T-helper 22 cell (primary cell): ENCODE measurements at places on chromosomes 13 and 19.

- DNase-seq, result no peak
Measured at GRCh38 chr13:70424428-70424827, 316.2 kb upstream of the KLHL1 start.

- no peak for DNase-seq
Measured at GRCh38 chr19:30342901-30343300, 29.3 kb upstream of the ZNF536 start.

DNA sequence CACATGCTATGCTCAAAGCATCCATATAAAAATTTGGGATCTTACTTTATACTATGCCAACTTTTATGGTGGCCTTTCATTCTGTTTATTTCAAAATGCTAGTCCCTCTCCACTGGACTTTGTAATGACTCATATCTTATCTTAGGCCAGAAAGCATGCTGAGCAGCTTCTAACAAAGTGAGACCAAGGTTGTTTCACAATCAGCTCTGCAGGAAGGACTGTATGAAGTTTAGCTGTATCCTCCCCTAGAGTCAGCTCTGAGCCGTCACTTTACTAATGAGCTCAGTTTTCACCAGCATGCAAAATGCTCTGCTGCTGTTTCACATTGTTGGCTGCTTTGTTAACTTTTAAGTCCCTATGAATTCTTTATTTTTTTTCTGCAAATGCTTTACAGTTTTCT, 1608.8 kb downstream of the OLFM4 start:
- DNase-seq, result no peak

DNA sequence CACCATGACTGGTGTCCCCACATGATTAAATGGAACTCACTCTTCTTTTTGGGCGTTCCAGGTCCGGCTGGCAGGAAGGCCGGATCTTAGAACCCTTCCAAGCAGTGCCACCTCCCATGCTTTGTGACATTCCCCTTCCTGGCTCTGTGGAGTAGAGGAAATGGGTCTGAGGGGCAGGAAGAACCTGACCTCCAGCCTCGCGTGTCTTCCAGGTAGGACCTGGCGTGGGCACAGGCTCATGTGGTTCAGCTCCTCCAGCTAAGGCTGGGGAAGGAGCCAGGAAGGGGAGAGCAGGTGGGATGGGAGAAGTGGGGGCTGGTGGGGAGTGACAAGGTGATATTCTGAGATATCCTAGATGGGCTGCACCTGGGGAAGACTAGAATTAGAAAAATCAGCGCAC, 2.1 kb downstream of the TMEM255B start:
- no peak for DNase-seq

DNA sequence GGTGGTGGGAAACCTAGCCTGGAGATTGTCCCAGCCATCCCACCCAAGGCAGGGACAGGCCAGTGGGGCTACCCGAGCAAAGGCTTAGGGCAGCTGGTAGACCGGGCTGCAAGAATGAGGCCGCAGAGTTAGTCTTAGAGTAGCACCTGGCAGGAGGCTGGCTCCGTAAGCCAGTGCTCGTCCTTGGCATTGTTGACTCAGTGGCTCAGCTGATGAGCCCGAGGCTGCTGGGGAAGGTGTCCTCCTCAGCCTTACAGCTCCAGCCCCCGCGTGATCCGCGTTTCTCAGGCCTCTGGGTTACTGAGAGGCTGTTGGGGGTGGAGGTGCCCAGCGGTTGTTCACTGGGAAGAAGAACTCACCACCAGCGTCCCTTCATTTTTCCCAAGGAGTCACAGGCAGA, 24.7 kb downstream of the PPP1R37 start:
- no peak for DNase-seq

DNA sequence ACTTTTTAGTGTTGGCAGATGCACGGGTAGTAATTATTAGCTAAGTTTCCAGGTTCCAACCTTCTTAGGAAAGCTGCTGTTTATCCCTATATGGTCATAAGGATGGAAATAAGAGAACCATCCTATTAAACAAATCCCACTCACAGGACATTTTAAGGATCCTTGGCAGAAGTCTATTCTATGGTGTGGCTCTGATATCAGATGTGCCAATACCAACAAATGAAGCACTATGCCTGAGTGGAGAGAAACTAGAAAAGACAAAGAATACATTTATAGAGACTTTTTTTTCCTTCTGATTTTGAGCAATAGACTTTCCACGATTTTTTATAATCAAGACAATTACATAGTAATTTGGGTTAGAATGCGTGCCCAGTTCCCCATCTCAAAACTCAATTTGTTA, 12.6 kb downstream of the PCDH17 start:
- no peak for DNase-seq
